ENCODE measurements at places on chromosomes 16 and 17. TPM values are rescaled to one million over a fixed set of nuclear protein-coding genes. Genes with fewer than 3 reads are reported as not detected.
A peak's percentile ranks its signal among the peaks of the same experiment; 100 is the strongest.

Gene PIRT
- not detected for total RNA-seq

Gene ASGR1
- 0.85 TPM for total RNA-seq

Gene STXBP4
- 5.4 TPM for total RNA-seq

Gene NPIPB5
- total RNA-seq: 293 TPM

Gene MRPL45
- total RNA-seq: 17.5 TPM

Gene TMEM97
- total RNA-seq: 2.6 TPM

Gene EME1
- total RNA-seq: 0.92 TPM

Gene KCNH4
- total RNA-seq: 0.17 TPM

Gene UTP4
- 40.1 TPM for total RNA-seq

GRCh38 chr17:65020284-65020683 is 36.3 kb downstream of the GNA13 start:
- peaks cover 20% of the 10 kb centered on the region for H3K36me3 ChIP-seq
- DNase-seq: no peak
- H3K4me3 ChIP-seq: no peak overlapping the region
- H3K4me1 ChIP-seq: peaks cover 32% of the 10 kb centered on the region
- no peak overlapping the region for H3K27ac ChIP-seq

- H3K36me3 ChIP-seq: no peaks in the 10 kb centered on the region
- H3K4me3 ChIP-seq: no peak overlapping the region
- DNase-seq: no peak
- no peaks in the 10 kb centered on the region for H3K27me3 ChIP-seq
- H3K27ac ChIP-seq: no peak overlapping the region
- H3K4me1 ChIP-seq: peaks cover 17% of the 10 kb centered on the region
Observed at GRCh38 chr16:11316331-11317015, 28.8 kb upstream of the RMI2 start.

DNA sequence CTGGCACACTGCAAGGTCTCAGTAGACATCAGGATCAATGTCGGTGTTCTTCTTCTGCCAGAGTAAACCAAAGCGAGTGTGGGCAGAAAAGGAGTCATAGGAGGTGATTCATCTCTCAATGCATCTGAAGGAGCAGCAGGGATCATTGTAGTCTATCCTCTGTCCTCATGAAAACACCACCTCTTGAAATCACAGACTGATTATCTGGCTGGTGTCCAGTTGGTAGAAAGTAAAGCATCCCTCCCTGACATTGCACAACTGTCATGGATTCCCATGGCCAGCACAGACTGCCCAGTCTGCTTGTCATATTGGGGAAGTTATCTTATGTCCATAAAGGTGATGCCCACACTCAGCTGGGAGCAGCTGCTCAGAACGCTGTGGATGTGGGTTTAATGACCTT is 74.1 kb downstream of the ABCC12 start:
- H3K36me3 ChIP-seq: no peaks in the 10 kb centered on the region
- no peak overlapping the region for H3K4me3 ChIP-seq
- no peak for DNase-seq
- no peaks in the 10 kb centered on the region for H3K4me1 ChIP-seq

GRCh38 chr16:87853411-87854052 is 15.8 kb downstream of the SLC7A5 start:
- peaks cover 61% of the 10 kb centered on the region for H3K4me1 ChIP-seq
- no peak overlapping the region for H3K27ac ChIP-seq
- H3K27me3 ChIP-seq: no peaks in the 10 kb centered on the region
- DNase-seq: peak; percentile 55
- H3K36me3 ChIP-seq: peaks cover 16% of the 10 kb centered on the region
- H3K4me3 ChIP-seq: peak overlapping the region; percentile 35

- no peak overlapping the region for H3K4me3 ChIP-seq
- H3K4me1 ChIP-seq: no peaks in the 10 kb centered on the region
- H3K36me3 ChIP-seq: no peaks in the 10 kb centered on the region
- no peak overlapping the region for H3K27ac ChIP-seq
Observed at GRCh38 chr16:9062301-9062700, 29.1 kb upstream of the HAPSTR1 start.

- no peak for DNase-seq
- no peak overlapping the region for H3K27ac ChIP-seq
- no peaks in the 10 kb centered on the region for H3K4me1 ChIP-seq
- H3K4me3 ChIP-seq: no peak overlapping the region
- H3K27me3 ChIP-seq: no peaks in the 10 kb centered on the region
Observed at GRCh38 chr17:63120406-63120805, 154.4 kb downstream of the TANC2 start.

- H3K27ac ChIP-seq: no peak overlapping the region
- no peaks in the 10 kb centered on the region for H3K4me1 ChIP-seq
- H3K36me3 ChIP-seq: no peaks in the 10 kb centered on the region
- H3K27me3 ChIP-seq: no peaks in the 10 kb centered on the region
- no peak for DNase-seq
Observed at GRCh38 chr16:80079072-80079471, 461.7 kb upstream of the DYNLRB2 start.

DNA sequence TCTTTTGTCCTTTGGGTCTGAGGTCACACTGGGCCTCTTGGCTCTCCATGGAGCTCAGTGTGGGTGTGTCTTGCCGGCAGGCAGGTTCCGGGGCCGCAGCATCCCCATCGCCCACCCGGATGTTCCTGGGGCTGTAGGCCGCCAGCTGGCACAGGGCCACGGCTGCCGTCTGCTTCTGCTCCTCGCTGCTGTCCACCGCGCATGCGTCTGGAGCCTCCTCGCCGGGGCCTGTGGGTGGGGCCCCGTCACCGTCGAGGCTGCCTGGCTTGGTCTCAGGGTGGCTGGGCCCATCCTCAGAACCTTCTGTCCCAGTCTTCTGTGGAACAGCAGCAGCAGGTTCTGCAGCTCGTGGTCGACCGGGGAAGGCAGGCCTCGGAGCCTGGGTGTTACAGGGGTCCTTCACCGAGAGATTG is 9.6 kb downstream of the ZNF750 start:
- no peak overlapping the region for H3K4me3 ChIP-seq
- no peak for DNase-seq
- peaks cover 3% of the 10 kb centered on the region for H3K4me1 ChIP-seq
- peaks cover 23% of the 10 kb centered on the region for H3K36me3 ChIP-seq

DNA sequence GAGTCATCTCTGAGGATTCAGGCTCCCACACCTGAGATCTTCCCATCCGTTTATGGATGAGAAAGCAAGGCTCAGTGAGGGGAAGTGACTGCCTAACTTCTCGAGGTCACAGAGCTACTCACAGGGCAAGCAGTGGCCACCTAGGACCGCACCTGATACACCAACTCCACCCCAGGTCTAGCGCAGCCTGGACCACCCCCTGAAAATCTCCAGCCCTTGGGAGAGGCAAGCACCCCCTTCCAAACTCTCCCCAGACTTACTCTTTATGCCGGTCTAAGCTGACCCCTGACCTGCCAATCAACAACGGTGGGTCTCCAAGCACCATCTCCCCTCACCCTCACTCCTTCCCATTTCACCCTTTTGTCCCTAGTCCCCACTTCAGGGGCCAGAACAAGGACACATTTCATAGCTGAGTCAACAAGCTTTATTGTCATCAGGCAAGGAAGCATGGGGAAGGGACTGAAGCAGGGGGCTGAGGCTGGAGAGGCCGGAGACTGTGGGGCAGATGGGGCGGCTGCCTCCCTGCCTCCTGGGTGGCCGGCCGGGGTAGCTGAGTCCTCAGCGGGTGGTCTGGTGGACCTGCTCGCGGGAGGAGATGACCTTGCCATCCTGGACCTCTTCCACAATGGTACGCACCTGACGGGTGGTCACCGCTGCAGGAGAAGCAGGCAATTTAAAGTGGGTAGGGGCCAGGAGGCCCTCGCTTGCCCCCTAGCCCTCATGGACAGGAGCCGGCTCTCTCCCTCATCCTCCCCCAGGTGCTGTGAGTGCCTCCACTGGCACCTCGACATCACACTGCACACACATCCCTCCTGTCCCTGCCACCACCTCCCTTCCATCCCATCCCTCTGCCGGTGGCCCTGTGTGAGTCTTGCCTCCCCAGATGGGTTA is 5.1 kb downstream of the KRT17 start:
- DNase-seq: no peak
- H3K4me3 ChIP-seq: no peak overlapping the region
- peaks cover 2% of the 10 kb centered on the region for H3K27me3 ChIP-seq

GRCh38 chr16:89257757-89258465 is 40.4 kb downstream of the ZNF778 start:
- H3K36me3 ChIP-seq: no peaks in the 10 kb centered on the region
- peaks cover 19% of the 10 kb centered on the region for H3K4me1 ChIP-seq
- H3K27me3 ChIP-seq: peaks cover 23% of the 10 kb centered on the region
- DNase-seq: no peak

DNA sequence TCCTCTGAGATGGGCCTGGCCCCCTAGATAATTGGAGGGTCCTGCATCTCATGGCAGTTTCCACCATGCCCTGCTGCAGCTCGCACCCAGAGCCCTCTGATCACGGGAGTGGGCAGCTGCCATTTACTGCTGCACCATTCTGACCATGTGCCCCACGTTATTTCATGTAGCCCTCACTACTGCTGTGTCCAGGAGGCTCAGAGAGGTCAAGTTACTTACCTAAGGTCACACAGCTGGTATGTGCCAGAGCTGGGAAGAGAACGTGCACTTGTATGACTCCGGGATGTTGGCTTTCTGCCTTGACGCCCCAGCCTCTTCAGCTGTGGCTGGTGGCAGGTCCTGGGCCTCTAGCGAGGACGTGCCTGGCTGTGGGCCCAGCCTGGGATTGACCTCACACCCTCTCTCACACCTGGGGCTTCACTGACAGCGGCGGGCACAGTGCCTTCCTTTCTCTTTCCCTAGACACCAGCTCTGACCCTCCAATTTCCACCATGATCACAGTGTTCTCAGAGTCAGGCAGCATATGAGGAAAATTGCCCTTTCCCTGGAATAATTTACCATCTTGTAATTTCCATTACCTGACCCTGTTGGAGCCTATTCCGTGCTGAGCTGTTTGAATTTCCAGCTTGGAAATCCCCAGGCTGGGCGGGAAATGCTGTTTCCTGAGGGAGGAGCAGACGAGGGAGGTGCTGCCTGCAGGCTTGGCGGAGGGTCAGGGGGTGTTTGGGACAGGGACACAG is 18.5 kb upstream of the DOC2B start:
- no peak overlapping the region for H3K27ac ChIP-seq
- DNase-seq: no peak

- no peak overlapping the region for H3K27ac ChIP-seq
- H3K4me1 ChIP-seq: peaks cover 5% of the 10 kb centered on the region
- H3K4me3 ChIP-seq: peak overlapping the region; percentile 2
- H3K36me3 ChIP-seq: no peaks in the 10 kb centered on the region
- DNase-seq: peak; percentile 10
Observed at GRCh38 chr16:75420987-75421819, 12.1 kb downstream of the CFDP1 start.

DNA sequence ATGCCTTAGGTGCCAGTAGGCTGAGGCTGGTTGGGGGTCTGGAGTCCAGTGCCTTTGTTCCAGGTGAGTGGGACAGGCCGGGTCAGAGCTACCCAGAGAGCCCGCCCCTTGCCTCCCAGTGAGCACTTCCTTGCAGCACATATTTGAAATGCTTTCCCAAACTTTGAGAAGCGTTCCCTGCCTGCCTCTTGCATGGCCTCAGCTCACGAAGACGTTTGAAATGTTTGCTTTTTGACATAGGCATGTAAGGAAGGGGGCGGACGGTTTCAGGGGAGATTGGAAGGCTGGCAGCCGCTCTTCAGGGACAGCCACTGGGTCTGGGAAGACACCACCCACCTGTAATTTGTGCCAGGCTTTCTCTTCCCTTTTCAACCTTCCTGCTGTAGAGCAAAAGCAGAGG is 5.1 kb upstream of the FOXL1 start:
- H3K27ac ChIP-seq: no peak overlapping the region
- DNase-seq: no peak
- H3K27me3 ChIP-seq: peaks cover 78% of the 10 kb centered on the region
- H3K36me3 ChIP-seq: no peaks in the 10 kb centered on the region

DNA sequence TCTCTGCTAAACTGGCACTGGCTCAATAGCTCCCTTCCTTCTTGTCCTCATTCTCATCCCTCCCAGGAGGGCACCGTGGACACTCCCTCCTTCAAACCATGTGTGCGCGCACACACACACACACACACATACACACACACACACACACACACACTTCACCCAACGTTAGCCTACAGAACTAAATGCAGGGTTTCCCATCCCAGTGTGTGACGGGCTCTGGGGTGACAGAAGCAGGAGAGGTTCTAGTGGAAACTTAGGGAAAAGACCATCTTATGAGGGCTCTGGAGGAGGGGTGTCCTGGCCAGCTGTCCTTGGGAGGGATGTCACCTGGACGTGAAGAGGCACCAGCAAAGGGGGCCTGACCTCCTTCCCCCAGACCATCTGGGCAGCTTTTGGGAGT is 19.7 kb downstream of the OSBPL7 start:
- DNase-seq: no peak
- H3K4me3 ChIP-seq: no peak overlapping the region
- H3K4me1 ChIP-seq: peaks cover 5% of the 10 kb centered on the region
- peaks cover 1% of the 10 kb centered on the region for H3K36me3 ChIP-seq

DNA sequence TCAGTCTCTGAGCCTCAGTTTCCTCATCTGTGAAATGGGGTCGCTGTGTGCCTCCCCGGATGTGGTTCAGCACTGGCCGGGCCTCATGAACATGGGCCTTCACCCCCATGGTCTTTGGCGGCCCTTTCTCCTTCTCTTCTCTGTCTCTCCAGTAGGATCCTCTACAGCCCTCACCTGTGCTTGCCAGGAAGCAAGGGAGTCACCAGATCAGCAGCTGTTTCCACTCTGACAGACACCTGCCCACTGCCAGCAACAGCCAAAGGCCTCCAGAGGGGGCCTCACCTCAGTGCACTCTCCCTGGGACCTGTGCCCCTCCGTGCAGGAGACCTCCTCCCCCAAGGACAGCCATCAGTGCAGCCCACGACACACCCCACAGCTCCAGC is 89.4 kb downstream of the C16orf78 start:
- peaks cover 57% of the 10 kb centered on the region for H3K4me1 ChIP-seq
- H3K4me3 ChIP-seq: no peak overlapping the region
- H3K27ac ChIP-seq: peak overlapping the region; percentile 47
- H3K27me3 ChIP-seq: no peaks in the 10 kb centered on the region
- no peaks in the 10 kb centered on the region for H3K36me3 ChIP-seq
- no peak for DNase-seq

- H3K36me3 ChIP-seq: peaks cover 6% of the 10 kb centered on the region
- H3K4me3 ChIP-seq: peak overlapping the region; percentile 99
- peak; percentile 61 for DNase-seq
- no peaks in the 10 kb centered on the region for H3K27me3 ChIP-seq
Observed at GRCh38 chr17:36544044-36544306, 744 bp upstream of the GGNBP2 start.

- no peaks in the 10 kb centered on the region for H3K27me3 ChIP-seq
- no peak for DNase-seq
- peaks cover 4% of the 10 kb centered on the region for H3K4me1 ChIP-seq
- no peak overlapping the region for H3K27ac ChIP-seq
- H3K4me3 ChIP-seq: no peak overlapping the region
Observed at GRCh38 chr16:28112908-28113307, 49.4 kb upstream of the GSG1L start.

DNA sequence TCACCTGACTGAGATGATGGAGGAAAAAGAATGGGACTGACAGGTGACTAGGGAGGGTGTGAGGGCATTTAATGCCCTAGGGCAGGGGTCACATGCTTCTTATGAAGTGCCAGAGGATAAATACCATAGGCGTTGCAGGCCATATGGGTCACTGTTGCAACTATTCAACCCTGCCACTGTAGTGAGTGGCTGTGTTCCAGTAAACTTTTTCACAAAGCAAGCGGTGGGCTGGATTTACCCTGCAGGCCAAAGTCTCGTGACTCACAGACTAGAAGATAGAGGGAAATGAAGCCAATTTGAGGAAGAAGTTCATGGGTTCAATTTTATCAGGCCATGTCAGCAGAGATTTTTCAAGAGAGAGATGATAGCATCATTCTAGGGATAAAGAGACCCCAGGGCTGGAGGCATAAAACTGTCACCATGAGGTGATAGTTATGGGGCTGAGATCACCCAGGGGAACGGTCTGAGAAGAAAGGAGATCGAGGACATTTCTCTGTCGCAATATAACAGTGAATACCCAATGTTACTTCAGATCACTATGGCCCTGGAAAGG is 8.6 kb downstream of the ARHGAP17 start:
- no peak overlapping the region for H3K4me3 ChIP-seq
- DNase-seq: peak; percentile 47
- peaks cover 26% of the 10 kb centered on the region for H3K4me1 ChIP-seq
- no peaks in the 10 kb centered on the region for H3K27me3 ChIP-seq

Measured in CD4-positive, alpha-beta T cell (primary cell).